ENCODE measurements at places on chromosomes 7 and 10. TPM values are rescaled to one million over a fixed set of nuclear protein-coding genes. Genes with fewer than 3 reads are reported as not detected.

- no peak for DNase-seq
- no peaks in the 10 kb centered on the region for H3K4me1 ChIP-seq
Observed at GRCh38 chr7:51918581-51918980, 602.0 kb upstream of the COBL start.

DNA sequence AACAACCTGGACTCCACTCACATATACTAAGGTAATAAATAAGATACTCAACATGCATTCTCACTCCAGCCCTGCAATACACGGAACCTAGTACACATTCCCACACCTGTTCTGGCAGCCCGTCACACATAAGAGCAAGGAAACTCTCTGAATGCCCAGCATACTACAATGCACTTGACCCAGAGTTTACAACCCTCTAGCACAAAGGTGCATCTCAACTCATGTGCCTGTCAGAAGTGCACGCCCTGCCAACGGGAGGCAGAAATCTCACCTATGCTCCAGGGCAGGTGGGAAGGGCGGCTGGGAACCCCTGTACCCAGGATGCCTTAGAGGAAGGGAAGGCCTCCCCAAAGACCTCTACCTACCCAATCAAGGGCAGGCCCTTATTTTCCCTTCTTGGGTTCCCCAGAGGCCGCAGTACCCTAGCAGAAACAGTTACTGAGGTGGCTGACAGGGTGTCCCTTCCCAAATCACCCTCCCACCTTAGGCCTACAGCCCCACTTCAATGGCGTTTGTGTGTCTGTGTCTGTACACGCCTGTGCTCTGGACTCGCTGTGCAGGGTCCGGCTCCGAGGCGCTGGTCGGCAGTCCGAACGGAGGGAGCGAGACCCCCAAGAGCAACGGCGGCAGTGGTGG, 2.0 kb downstream of the EVX1 start:
- peaks cover 98% of the 10 kb centered on the region for H3K27me3 ChIP-seq
- DNase-seq = peak; percentile 55
- H3K4me3 ChIP-seq = no peak overlapping the region
- H3K36me3 ChIP-seq = no peaks in the 10 kb centered on the region
- H3K4me1 ChIP-seq = no peaks in the 10 kb centered on the region

DNA sequence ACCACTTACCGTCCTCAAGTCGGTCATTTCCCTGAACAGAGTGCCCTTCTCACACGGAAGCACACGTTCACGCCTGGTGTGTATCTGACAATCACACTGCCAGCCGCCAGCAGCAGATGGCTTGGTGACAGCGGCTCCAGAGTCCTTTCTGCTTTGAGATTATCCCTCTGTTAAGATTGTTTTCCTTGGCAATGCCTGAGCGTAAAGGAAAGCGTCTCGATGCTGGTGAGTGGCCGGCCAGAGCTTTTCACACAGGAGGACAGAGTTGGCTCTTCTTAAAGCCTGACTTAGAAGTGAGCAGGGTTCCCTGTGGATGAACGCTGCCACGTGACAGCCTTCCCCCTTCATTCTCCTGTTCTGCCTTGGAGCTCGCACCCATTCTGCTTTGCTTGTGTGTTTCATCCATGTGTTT, 22.1 kb upstream of the PRKAR1B start:
- no peak overlapping the region for H3K27ac ChIP-seq
- no peak for DNase-seq
- no peaks in the 10 kb centered on the region for H3K4me1 ChIP-seq

- no peaks in the 10 kb centered on the region for H3K4me1 ChIP-seq
- peaks cover 35% of the 10 kb centered on the region for H3K27me3 ChIP-seq
- no peaks in the 10 kb centered on the region for H3K36me3 ChIP-seq
- H3K27ac ChIP-seq = no peak overlapping the region
- no peak for DNase-seq
Observed at GRCh38 chr10:43230909-43231522, 35.8 kb downstream of the RASGEF1A start.

DNA sequence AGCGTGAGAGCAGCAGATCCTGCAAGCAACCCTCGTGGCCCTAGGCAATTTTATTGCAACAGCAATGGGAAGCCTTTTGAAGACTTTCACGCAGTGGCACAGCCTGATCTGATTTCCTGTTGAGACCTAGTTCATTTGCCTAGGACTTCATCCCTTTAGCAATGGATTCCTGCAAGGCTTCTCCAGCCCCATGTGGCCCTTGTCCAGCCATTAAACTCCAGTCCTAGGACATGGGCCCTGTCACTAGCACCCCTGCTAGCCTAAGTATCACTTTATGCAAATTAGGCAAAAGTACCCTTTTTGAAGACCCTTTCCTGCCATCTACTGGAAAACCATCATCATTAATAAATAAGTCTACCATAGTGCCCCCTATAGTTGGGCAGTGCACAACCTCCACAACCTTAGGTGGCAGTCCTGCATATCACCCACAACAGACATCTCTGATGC, 379.4 kb downstream of the GALNT17 start:
- no peaks in the 10 kb centered on the region for H3K36me3 ChIP-seq
- no peak for DNase-seq
- no peak overlapping the region for H3K27ac ChIP-seq

DNA sequence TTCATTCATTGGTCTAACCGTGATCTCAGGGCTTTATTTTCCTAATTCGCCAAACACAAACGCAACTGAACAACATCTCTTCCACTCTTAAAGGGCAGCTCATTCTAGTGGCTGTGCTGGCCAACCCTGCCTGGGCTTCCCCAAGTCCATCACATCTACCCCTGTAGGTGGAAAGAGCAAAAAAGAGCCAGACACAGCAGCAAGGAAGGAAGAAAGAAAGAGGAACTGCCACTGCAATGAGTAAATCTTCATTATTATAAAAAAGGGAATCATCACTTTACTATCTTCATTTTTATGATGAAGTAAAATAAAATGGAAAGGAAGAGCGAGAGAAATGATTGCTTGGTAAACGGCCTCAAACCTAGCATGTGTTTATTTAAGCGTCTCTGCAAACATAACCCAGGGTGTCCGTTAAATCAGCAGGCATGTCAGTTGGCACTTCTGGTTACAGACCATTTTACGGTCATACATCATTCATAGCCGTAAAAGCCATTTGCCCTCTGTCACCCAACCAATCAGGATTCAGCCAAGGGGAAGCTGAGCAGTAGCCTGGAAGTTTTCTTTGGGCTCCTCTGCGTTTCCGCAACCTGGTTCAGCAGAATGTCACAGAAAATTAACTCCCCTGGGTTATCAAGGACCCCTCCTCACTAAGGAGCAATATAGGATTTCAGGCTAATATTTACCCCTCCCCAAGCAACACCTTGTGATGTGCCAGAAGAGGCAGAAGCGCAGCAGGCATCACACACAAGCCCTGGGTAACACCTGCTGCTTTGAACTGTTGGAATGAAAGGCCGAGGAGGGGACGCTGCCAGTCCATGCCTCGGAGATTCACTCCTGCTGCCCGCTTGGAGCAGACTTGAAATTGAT, 234.0 kb downstream of the SNX10 start:
- no peaks in the 10 kb centered on the region for H3K4me1 ChIP-seq
- H3K27me3 ChIP-seq = no peaks in the 10 kb centered on the region
- H3K27ac ChIP-seq = no peak overlapping the region
- H3K36me3 ChIP-seq = no peaks in the 10 kb centered on the region
- H3K4me3 ChIP-seq = no peak overlapping the region

- no peak for DNase-seq
- peaks cover 2% of the 10 kb centered on the region for H3K27me3 ChIP-seq
- H3K36me3 ChIP-seq = no peaks in the 10 kb centered on the region
- no peaks in the 10 kb centered on the region for H3K4me1 ChIP-seq
- H3K4me3 ChIP-seq = no peak overlapping the region
Observed at GRCh38 chr10:117444497-117445040, 69.3 kb upstream of the PDZD8 start.

GRCh38 chr7:128035712-128036111, 4.5 kb upstream of the LRRC4 start:
- no peaks in the 10 kb centered on the region for H3K36me3 ChIP-seq
- H3K27ac ChIP-seq = no peak overlapping the region
- H3K27me3 ChIP-seq = no peaks in the 10 kb centered on the region
- no peak for DNase-seq
- H3K4me1 ChIP-seq = peaks cover 2% of the 10 kb centered on the region

- no peak overlapping the region for H3K4me3 ChIP-seq
- H3K4me1 ChIP-seq = no peaks in the 10 kb centered on the region
- no peaks in the 10 kb centered on the region for H3K36me3 ChIP-seq
- no peak for DNase-seq
- no peak overlapping the region for H3K27ac ChIP-seq
Observed at GRCh38 chr7:97020996-97021746, 3.5 kb downstream of the DLX5 start.

- no peaks in the 10 kb centered on the region for H3K27me3 ChIP-seq
- H3K4me1 ChIP-seq = no peaks in the 10 kb centered on the region
- DNase-seq = peak; percentile 5
- no peaks in the 10 kb centered on the region for H3K36me3 ChIP-seq
- no peak overlapping the region for H3K4me3 ChIP-seq
Observed at GRCh38 chr7:111138193-111138569, 47.3 kb downstream of the LRRN3 start.

GRCh38 chr10:44020322-44021111, 364.4 kb downstream of the CXCL12 start:
- H3K4me1 ChIP-seq = no peaks in the 10 kb centered on the region
- H3K27me3 ChIP-seq = no peaks in the 10 kb centered on the region
- no peaks in the 10 kb centered on the region for H3K36me3 ChIP-seq

GRCh38 chr7:128152721-128153120, 88.4 kb upstream of the LEP start:
- no peak overlapping the region for H3K4me3 ChIP-seq
- H3K36me3 ChIP-seq = no peaks in the 10 kb centered on the region
- H3K27ac ChIP-seq = no peak overlapping the region
- DNase-seq = no peak

DNA sequence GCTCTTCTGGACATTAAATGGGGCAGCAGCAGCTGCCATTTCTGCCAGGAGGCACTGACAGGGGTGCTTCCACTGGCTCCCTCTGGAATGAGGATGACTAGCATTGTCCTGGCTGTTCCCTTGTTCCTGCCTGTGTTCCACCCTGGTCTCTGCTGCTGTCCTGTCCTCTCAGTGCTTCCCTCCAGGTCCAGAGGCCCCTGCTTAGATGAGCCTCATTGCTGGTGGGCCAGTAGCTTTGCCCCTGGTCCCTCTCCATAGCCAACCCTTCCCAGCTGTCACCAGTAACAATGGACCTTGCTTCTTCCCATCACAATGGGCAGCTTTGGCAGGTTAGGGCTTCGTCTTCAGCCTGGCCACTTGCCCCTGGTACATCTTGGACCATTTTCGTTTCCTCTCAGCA, 561.1 kb downstream of the TCERG1L start:
- DNase-seq = no peak
- no peaks in the 10 kb centered on the region for H3K4me1 ChIP-seq
- H3K27ac ChIP-seq = no peak overlapping the region
- no peaks in the 10 kb centered on the region for H3K36me3 ChIP-seq

DNA sequence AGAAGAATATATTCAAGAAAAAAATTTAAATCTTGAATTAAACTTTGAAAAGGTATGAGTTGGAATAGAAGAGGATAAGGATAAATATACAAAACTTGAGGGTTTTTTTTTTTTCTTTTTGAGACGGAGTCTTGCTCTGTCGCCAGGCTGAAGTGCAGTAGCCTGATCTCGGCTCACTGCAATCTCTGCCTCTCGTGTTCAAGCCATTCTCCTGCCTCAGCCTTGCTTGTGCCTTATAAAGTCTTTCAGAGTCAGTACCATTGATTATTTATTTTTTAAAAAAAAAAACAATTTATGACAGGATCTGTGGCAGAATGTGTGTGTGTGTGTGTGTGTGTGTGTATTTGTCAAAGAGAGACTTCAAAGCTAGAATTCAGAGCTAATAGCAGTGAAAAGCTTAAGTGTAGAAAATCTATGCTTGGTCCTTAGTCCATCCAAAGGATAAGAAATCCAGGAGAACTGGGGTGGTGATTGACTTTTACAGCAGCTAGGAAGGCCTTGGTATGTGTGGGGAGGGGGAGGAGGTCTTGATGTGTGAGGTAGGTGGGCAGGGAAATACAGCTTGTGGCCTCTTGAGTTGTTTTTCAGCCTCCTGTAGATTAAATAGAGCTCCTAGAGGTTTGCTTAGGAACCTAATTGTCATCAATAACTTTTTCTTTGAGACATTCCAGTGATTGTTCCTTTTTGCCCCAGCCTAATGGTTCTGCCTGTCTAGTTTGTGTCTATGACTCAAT, 2.4 kb downstream of the HECTD2 start:
- no peak for DNase-seq
- no peak overlapping the region for H3K4me3 ChIP-seq

ZNF107 gene
- polyA plus RNA-seq = 0.89 TPM

PTPN20 gene
- polyA plus RNA-seq = 0.81 TPM

SPAG6 gene
- polyA plus RNA-seq = 0.06 TPM

INA gene
- 1.2 TPM for polyA plus RNA-seq

AGR3 gene
- polyA plus RNA-seq = 215 TPM
